Activated T-cell treated with anti-CD3 and anti-CD28 coated beads, Interleukin-2, amount 50 U/mL, for 72 hours (primary cell): ENCODE measurements at places on chromosomes 2 and 18.
A peak's percentile ranks its signal among the peaks of the same experiment; 100 is the strongest.

DNA sequence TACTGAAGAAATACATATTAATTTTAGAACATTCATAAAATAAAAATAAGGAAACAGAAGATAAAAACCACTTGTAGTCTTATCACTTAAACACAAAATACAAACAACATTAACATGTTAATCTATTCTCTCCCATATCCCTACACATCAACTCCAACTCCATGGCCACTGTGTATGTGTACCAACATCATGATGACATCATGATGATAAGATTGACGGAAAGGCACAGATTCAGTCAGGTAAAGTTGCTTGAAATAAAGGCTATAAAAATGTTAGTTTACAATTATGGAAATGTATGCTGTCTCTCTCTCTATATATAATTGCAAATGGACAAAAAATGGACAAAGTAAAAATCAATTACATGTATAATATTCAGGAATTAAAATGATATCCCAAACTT, 388.5 kb upstream of the UBE2E3 start:
- DNase-seq, result no peak

GRCh38 chr2:42848265-42848664, 55.9 kb upstream of the HAAO start:
- no peak for DNase-seq

GRCh38 chr2:174699993-174700766, 64.1 kb downstream of the CHRNA1 start:
- DNase-seq, result peak; percentile 32

GRCh38 chr2:184554736-184555135, 43.6 kb upstream of the ZNF804A start:
- DNase-seq, result no peak

- DNase-seq, result no peak
Observed at GRCh38 chr18:286515-287310, 18.9 kb upstream of the THOC1 start.

GRCh38 chr18:76338088-76338487, 157.0 kb downstream of the ZNF516 start:
- no peak for DNase-seq

DNA sequence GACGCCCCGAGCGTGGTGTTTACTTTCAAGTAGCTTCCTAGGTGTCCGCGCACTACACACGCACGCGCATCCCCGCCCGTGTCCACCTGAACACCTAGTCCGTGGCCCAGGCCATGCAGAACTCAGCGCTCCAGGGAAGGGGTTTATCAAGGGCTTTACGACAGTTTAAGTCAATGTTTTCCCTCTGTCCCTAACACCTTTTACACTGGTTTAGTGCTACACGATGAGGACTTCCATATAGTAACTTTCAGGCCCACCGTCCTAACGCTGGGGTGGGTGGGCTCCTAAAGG, 1.4 kb upstream of the BCL2 start:
- DNase-seq, result no peak
